ENCODE measurements at places on chromosomes 5 and 9.

- no peak for DNase-seq
Measured at GRCh38 chr5:160230686-160231527, 1.6 kb downstream of the FABP6 start.

GRCh38 chr5:144015961-144016360 is 154.5 kb downstream of the YIPF5 start:
- no peak for DNase-seq

- DNase-seq = no peak
Measured at GRCh38 chr5:135696317-135696716, 117.5 kb upstream of the CXCL14 start.

- no peak for DNase-seq
Measured at GRCh38 chr5:43638546-43638945, 35.6 kb downstream of the NNT start.
